Esophagus squamous epithelium (tissue), 5 donors: ENCODE measurements at places on chromosomes 5 and 9.

GRCh38 chr9:111957856-111958631, 61.4 kb downstream of the UGCG start:
- no peak for DNase-seq

GRCh38 chr9:82128011-82128696, 139.6 kb downstream of the SPATA31D1 start:
- DNase-seq = no peak

DNA sequence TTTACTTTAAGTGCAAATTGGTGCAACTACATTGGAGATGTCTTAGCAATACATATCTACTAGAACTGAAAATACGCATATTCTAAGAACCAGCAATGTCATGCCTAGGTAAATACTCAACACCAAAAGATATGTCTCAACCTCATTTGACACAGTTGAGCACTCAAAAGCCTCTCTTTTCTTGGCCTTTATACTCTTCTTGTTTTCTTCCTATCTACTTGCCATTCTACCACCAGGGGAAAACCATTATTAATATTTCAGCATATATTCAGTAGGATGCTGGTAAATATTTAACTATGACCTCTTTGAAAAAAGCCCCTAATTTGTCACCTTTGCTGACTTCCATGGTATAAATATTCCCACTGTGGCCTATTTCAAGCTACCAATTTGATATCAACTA, 443.8 kb downstream of the LRRC70 start:
- DNase-seq = no peak

- DNase-seq = no peak
Observed at GRCh38 chr5:40442346-40442745, 237.4 kb upstream of the PTGER4 start.

GRCh38 chr9:6590772-6591384, 54.7 kb downstream of the GLDC start:
- no peak for DNase-seq

DNA sequence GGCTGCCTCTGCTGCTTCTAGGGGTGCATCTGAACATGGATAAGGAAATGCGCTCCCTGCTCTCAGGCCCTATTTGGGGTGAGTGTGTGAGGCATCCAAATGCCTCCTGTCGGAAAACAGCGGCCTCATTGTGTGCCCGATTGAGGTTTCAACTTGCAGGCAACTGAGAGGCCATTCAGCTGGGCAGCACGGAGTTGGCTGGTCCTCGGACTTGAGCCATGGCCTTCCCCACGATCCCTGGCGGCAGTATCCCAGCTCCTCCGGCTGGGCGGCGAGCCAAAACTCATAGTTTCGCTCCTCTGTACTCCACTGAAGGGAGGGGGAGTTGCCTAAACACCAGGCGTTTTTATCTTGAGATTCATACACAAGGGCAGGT, 597.3 kb upstream of the SGCD start:
- no peak for DNase-seq

DNA sequence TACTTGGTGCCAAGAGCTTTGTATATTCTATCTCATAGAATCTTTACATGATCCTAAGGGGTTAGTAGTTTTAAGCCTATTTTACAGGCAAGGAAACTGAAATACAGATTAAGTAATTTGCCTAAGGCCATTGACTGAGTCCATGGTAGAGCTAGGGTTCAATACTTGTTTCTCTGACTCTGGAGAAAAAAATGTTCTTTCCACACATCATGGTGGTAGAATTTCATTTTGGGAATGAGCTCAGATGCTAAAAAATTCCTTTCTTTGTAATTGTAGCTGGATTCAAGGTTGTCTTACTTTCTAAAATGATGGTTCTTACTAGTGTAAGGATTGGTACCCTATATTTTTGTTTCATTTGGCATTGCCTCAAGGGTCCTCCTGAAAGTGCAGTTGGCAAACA, 86.0 kb downstream of the ANKRD55 start:
- no peak for DNase-seq

DNA sequence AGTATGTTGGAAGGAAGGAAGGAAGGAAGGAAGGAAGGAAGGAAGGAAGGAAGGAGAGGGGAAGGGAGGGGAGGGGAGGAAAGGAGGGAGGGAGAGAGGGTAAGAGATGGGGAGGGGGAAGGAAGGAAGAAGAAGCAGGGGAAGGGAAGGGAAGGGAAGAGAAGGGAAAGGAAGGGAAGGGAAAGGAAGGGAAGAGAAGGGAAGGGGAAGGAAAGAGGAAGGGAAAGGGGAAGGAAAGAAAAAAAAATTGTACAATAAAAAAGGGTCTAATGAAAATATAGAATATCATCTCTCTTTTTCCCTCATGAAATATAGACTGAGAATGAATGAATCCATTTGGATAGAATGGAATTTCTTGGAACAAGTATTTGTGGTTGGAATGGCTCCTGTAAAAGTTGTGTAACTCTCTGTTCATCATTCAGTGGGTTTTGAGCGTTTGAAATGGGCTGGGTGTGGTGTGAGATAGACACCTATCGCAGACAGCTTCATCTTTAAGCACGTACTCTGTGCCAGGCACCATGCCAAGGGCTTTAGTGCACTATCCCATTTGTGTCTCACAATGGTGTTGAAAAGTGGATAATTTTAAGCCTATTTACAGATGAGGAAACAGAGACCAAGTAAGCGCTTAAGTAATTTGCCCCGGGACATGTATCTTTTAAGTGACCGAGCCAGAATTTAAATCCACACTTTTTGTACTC, 11.6 kb upstream of the PAPPA start:
- no peak for DNase-seq

GRCh38 chr5:5182508-5183188, 42.5 kb downstream of the ADAMTS16 start:
- no peak for DNase-seq

DNA sequence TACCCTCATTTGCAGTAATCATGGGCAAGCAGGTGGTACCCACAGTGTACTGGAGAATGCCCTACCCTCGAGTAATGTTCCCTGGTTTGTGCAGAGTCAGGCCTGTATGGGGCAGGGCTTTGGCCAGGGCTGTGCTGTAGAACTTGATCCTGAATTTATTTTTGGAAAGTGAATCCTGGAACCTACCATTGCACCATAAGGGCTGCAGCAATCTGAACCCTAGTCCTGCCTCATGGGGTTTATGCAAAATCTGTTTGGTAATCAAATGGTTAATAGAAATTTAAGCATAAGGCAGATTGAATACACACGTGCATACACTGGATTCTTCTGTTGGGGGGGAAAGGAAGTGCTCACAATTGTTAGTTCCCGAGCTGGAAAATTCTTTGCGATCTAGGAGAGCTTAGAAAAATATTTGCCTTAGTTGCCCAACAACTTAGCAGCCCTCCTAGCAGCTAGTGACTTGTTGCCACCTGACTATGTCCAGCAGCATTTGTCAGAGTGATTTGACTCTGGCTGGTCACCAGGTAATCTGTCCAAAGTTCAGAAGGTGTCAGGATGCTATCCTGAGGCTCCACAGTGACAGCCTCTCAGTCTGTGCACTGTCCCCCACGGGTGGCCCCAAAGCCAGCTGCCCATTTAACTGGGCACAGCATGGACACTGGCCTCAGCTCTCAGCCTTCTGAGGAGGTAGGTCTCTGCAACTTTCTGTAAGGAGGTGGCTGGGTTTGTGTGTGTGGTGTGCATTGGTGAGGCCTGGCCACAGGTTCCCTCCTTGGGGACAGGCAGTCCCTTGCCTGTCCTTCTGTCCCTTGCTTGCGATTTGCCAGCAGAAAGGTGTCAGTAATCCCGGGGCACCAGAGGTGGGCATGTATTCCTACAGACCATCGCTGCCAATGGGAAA, 8.3 kb downstream of the MVB12B start:
- DNase-seq = no peak

DNA sequence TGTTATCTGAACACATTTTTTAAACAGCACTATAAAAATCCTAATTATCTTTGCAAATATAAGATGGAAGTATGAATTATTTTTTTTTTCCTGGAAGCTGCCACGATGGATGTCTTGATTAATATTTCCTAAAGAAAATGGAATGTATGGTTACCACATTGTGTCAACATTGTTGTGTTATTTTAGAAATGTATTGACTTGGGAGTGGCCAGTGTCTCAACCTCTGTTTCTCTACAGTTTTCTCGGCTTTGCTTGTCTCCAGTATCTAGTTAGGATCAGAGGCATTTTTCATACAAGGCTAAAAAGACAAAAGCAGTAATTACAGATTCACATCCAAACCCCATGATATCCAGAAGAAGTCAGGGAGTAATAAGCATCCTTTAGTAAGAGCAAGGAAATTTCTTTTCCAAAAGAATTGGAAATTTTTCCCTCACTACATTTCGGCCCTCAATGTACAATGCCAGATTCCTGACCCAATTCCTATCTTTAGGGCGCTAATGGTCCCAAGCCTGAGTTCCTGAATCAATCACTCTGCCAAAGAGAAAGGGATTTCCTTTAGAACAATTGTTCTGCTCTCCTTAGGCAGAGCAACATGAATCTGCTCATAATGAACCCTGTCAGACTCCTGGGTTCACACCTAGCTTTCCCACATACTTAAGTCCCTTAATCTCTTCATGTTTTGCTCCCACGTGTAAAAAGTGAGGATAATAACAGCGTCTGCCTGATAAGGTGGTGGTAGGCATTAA, 111.7 kb downstream of the EDIL3 start:
- no peak for DNase-seq

GRCh38 chr5:98779264-98779877, 5.9 kb downstream of the RGMB start:
- DNase-seq = no peak

DNA sequence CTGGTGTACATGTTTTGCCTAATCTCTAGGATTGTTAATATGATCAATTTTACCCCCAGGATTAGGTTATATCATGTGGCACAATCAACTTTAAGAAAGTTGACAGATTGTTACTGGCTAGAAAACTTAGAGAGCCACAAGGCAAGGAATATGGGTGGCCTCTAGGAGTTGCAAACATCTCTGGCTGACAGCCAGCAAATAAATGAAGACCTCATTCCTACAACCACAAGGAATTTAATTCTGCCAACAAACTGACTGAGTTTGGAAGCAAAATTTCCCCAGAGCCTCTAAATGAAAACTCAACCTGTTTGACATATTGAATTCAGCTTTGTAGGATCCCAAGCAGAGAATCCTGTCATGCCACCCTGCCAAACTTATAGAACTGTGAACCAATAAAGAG, 196.4 kb upstream of the PTGER4 start:
- no peak for DNase-seq

DNA sequence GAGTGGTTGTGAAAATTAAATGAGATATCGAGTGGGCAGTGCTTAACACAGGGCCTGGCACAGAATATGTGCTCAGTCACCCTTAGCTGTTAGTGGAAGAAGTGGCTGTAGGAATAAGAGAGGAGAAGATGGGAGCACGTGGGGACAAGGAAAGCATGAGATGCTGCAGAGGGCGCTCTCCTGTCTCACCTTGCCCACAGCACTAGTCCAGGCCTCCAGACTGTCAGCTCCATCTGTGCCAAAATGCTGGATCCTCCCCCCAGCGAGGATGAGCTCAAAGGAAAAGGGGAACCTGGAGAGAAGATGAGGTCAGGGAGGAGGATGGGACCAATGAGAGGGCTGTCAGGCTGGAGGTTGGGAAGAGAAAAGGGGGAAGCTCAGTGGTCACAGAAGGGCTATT, 12.5 kb downstream of the ARAP3 start:
- no peak for DNase-seq

DNA sequence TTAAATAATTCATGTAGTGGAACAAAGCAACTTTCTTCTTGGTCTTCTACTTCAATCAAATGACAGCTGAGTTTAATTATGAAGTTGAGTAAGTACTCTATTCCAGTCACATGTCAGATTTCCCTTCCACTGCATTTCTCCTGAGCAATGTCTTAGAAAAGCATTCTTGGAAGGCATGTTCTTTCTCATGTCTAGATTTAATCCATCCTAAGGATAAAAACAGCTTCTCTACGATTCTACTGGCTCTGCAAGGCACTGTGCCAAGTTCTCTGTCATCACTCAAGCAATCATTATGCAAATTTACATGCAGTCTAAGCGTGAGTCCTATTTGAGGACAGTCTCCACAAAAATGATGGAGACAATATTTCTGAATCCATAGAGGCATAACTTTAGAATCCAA, 142.4 kb downstream of the YIPF5 start:
- DNase-seq = no peak

- DNase-seq = peak; percentile 26
Observed at GRCh38 chr5:17216974-17217492, 398 bp upstream of the BASP1 start.

- no peak for DNase-seq
Observed at GRCh38 chr5:17184588-17184987, 32.8 kb upstream of the BASP1 start.

- DNase-seq = no peak
Observed at GRCh38 chr5:79236362-79236969, 535 bp downstream of the JMY start.

DNA sequence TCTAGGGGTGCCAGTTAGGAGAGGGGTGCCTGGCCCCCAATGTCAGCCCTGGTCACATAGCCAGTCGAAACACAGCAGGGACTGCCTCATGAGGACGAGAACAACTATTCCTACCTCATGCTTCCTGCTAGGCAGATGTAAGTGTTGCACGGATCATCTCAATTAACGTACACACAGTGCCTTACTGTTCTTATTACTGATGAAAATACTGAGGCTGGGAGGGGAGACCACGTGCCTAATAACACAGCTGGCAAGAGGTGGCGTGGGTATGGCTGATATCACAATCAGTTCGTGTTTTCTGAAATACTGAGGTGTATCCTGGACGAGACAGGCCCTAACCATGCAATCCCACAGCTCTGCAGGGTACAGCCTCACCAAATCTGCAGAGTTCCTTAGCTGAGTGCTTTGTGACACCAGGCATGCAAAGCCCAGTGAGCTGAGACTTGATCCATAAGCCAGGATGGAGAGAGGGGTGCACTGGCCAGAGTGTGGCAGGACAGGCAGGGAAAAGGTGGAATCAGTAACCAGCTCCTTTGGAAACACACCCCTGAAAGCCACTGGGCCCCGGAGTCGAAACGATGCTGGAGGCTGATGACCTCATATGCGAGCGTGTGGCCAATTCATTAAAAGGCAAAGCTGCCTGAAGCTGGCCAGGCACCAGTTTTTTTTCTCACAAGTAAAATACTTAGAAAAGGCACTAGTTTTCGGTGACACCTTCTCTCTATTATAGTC, 63.9 kb downstream of the PRRT1B start:
- no peak for DNase-seq

DNA sequence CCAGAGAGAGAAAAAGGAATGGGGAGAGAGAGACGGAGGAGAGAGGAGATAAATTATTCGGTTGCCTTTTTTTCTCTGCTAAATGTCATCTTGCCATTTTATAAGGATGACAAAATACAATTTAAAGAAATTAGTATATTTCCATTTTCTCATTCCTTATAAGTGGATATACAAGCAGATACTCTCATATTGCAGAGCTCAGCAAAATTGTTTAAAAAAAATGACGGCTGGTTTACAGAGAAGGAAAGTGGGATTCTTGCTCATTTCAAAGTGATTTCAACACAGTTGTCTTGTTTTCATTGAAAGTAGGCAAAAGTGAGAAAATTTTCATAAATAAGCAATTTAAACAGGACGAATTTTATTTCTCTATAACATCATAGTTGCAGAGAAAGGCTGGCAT, 641.9 kb upstream of the CDH6 start:
- no peak for DNase-seq

- DNase-seq = no peak
Observed at GRCh38 chr5:163401271-163401670, 36.1 kb upstream of the CCNG1 start.

GRCh38 chr9:130144703-130145102, 27.5 kb upstream of the NCS1 start:
- DNase-seq = no peak
